ENCODE measurements at places on chromosomes 12 and 14.

GRCh38 chr12:108666401-108666881 is 32.7 kb upstream of the SELPLG start:
- no peak for ATAC-seq

GRCh38 chr14:71397371-71397770 is 490.1 kb downstream of the PCNX1 start:
- ATAC-seq, result no peak

- no peak for ATAC-seq
Measured at GRCh38 chr12:38508246-38508645, 191.7 kb downstream of the ALG10B start.

GRCh38 chr14:72998252-72998903 is 28.5 kb downstream of the ZFYVE1 start:
- ATAC-seq, result no peak

GRCh38 chr12:95201056-95201670 is 16.1 kb downstream of the FGD6 start:
- ATAC-seq, result no peak

GRCh38 chr14:34334329-34334728 is 127.7 kb downstream of the SPTSSA start:
- ATAC-seq, result no peak

- no peak for ATAC-seq
Measured at GRCh38 chr12:97216848-97217247, 245.8 kb upstream of the RMST start.

DNA sequence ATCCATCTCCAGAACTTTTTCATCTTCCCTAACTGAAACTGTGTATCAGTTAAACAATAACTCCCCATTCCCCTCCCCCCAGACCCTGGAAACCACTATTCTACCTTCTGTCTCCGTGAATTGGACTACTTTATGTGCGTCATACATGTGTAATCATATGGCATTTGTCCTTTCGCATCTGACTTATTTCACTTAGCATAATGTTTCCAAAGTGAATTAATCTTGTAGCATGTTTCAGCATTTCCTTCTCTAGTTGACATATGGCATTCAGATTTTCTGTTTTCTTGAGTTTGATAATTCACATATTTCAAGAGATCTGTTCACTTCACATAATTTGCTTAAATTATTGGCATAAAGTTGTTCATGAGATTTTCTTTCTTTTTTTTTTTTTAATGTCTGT is 9.8 kb downstream of the CYP46A1 start:
- ATAC-seq, result no peak

GRCh38 chr12:84757978-84758377 is 154.6 kb downstream of the SLC6A15 start:
- no peak for ATAC-seq

DNA sequence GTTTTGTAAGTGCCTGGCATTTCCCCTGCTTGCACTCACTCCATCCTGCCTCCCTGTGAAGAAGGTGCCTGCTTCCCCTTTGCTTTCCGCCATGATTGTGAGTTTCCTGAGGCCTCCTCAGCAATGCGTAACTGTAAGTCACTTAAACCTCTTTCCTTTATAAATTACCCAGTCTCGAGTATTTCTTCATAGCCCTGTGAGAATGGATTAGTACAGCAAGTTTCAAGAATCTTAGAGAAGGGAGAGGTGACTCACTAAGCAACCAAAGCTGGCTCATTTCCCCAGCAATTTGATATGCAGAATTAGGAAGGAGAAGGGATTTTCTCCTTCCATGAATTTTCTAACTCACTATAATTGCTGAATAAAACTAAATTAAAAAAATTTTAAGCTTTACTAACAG is 251.0 kb upstream of the FOXG1 start:
- no peak for ATAC-seq

- no peak for ATAC-seq
Measured at GRCh38 chr12:4849115-4849541, 60.6 kb upstream of the KCNA1 start.

DNA sequence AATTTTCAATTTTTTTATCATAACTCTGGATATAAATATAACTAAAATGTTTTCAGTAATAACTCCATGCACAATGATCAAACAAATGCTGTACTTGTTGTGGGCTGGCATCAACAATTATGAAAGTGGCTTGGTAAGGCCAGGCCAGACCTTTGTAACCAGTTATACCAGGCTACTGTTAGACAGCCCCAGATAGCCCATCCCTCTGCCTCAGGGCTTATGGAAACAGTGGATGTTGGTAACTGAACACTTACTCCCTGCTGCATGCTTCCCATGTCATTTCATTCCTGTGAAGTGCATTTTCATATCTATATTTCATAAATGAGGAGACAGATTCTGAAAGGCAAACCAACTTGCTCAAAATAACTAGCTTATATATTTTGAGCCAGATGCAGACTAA is 195.0 kb downstream of the SYT1 start:
- no peak for ATAC-seq

- no peak for ATAC-seq
Measured at GRCh38 chr14:25841226-25841625, 756.6 kb downstream of the NOVA1 start.

GRCh38 chr12:95460896-95461295 is 13.1 kb upstream of the METAP2 start:
- ATAC-seq, result no peak

GRCh38 chr14:94314890-94315289 is 8.2 kb downstream of the SERPINA6 start:
- no peak for ATAC-seq

- ATAC-seq, result no peak
Measured at GRCh38 chr12:72511498-72511897, 239.3 kb downstream of the TRHDE start.

DNA sequence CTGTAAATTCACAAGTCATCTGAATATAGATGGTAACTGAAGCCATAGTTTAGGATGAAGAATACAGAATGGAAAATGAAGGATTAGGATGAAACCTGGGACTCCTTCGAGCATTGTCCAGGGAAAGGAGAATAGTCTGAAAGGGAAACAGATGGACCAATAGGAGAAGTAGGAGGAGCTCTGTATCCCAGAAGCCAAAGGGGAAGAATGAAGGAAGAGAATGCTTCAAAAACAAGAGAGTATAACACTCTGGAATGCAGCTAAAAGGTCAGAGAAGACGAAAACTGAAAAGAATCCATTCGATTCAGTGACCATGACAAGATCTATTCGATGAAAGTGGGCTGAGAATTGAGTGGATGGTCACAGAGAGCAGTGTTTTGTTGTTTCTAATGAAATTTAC is 1.0 kb downstream of the GMFB start:
- no peak for ATAC-seq

DNA sequence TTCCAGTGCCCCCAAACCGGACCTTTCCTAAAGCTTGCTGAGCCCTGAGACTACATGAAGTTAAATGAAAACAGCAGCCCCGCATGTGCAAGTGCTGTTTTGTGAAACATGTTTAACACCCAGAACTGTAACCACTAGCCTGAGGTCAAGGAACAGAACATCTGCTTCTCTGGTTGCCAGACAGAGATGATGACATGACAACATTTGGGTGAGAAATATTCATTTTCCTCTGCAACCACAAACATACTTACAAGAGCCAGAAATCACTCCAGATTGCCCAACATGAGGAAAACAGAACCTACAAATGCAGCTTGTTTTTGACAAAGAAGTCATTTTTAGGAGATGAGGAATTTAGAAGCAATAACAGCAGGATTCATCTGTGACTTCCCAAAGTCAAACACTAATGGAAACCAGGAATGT is 110.4 kb downstream of the BCAT1 start:
- ATAC-seq, result peak; percentile 32

Data from activated T-helper 17 cell treated with anti-CD3 and anti-CD28 coated beads, Interleukin-2, amount 50 U/mL, for 72 hours (primary cell).